Activated CD8-positive, alpha-beta memory T cell treated with anti-CD3 and anti-CD28 coated beads for 1 hour (primary cell): ENCODE measurements at places on chromosomes 2 and 18.

GRCh38 chr2:161063157-161063945 lies 96.9 kb upstream of the TANK start:
- peak; percentile 37 for DNase-seq

- no peak for DNase-seq
These were observed 56.3 kb downstream of the PAX3 start for GRCh38 chr2:222242532-222242931.

DNA sequence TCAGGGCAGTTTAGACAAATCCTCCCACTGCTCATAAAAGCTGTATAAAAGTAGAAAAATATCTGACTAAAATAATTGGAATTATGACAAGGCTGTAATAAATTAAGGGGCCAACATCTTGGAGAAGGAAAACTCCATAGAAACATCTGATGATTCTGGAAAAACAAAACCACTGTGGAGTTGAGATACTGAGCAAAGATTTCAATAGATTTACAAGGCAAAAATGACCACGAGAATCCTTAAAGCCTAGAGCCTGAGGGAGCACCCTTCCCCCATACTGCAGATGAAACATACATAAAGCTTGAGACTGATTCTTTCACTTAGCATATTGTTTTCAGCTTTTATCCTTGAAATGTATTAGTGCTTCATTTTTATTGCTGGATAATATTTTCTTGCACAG lies 286.4 kb upstream of the MMADHC start:
- no peak for DNase-seq

GRCh38 chr2:42848265-42848664 lies 55.9 kb upstream of the HAAO start:
- no peak for DNase-seq

DNA sequence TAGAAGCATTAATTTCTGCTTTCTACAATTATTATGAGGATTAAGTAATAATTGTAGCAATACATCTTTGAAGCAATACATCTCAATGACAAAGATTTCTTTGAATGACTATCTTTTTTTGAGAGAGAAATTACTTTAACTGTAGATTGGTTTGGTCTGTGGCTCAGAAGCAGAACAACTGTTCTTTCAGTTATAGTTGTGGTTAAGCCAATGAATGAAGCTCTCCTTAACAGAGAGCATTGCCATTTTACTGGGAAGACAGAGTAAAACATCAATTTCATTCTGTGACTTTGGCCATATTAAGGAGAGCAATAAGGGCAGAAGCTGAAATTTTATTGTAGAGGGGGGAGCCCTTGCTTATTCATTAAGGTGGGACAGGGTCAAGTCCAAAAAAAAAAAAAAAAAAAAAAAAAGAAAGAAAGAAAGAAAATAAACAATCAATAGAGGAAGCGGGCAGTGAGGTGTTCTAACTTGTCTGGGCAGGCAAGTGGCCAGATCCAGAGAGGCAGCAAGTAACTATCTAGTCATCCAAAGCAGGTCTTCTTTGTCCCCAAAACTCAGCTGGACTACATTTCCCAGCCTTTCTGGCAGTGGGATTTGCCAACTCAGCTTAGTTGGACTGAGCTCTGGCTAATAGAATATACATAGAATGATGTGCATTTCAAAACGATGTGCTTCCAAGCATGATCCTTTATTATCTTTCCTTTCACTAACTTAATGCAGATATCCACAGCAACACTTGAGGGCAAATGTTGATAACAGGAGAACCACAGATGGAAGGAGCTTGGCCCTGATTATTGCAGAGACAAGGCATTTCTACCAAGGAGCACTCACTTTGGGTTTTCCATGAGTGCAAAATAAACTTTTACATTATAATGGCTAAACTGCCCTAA lies 462.7 kb upstream of the CDH20 start:
- no peak for DNase-seq

GRCh38 chr2:201257381-201257955 lies 2.9 kb upstream of the CASP8 start:
- DNase-seq, result no peak

- no peak for DNase-seq
These were observed 180.9 kb downstream of the PDE1A start for GRCh38 chr2:182245963-182246362.

DNA sequence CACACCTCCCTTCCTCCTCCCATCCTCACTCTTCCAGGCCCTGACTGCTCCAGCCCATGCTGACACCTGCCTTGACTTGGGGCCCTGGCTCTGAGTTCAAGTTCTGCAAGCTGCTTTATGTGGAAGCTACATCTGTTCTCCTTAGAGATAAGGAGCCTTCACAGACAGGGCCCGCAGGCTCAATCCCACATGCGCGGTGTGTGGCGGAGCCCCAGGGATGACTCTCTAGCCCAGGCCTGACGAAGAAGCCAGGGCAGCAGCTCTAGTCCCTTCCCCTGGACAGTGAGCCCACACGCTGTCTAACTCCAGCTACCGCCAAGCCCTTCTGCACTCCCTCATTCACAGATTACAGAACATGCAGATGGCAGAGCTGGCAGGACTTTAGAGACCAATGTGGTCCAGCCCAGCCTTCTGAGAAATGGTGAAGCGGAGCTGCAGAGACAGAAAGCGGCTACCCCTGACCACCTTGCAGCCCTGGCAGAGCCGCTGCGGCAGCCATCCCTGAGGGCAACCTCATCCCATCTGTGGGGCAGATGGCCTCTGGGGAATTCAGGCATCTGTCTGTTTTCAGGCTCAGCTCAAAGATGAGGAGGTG lies 304.3 kb downstream of the CELF4 start:
- DNase-seq, result no peak

DNA sequence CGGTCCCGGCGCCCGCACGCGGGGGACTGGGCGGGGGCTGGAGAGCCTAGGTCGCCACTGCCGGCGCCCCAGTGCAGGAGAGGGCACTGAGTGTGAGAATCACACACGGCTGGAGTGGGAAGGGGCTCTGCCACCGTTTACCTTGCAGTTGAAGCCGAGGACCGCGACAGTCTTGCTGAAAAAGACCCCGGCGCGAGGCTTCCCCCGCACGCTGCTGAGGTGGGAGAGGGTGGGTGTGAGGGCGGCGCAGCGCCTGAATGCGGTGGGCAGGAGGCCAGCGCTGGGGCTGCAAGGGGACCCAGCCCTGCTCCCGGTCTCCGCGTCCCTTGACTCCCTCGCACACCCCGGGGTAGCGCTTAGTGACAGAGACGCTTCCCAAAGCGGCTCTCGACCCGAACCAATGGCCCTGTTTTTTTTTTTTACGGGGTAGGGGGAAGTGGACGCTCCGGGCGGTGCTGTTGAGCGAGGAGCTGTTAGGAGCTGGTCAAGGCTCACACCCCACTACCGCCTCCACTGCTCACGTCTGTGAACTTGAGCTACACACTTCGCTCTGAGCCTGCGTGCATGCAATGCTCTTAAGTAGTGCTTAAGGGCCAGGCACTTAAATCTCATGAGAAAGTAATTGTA lies 794 bp downstream of the NOTO start:
- no peak for DNase-seq

GRCh38 chr2:216970359-216970915 lies 110.6 kb upstream of the TNP1 start:
- DNase-seq, result no peak

DNA sequence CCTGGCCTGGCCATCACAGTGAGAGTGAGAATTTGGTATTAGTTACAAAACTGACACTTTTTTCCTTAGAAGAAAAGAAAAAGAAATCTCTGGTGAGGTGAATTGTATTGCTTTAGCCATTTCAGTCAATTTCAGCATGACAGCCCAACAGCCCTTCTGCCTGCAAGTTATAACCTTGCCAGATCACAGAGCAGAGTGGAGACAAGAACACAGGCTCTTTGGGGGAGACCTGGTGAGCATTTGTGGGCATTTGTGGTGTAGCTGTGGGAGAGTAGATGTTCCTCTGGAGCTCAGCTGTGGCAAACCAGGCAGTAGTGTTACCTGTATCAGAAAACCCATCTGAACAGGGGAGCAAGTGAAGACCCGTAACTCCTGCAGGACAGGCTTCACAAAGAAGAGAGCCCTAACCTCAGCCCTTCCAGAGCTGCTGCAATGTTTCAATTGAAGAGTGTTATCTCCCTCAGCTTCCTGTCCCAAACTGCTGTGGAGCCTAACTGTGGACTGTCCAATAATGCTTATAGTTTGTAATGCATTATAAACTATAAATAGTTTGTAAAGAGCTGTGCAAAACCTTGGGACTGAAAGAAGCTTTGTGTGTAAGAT lies 22.8 kb upstream of the DLX1 start:
- DNase-seq, result no peak

- DNase-seq, result no peak
These were observed 32.8 kb upstream of the GPR55 start for GRCh38 chr2:230957756-230958391.

- DNase-seq, result no peak
These were observed 229.8 kb upstream of the ACVR2A start for GRCh38 chr2:147614979-147615470.

DNA sequence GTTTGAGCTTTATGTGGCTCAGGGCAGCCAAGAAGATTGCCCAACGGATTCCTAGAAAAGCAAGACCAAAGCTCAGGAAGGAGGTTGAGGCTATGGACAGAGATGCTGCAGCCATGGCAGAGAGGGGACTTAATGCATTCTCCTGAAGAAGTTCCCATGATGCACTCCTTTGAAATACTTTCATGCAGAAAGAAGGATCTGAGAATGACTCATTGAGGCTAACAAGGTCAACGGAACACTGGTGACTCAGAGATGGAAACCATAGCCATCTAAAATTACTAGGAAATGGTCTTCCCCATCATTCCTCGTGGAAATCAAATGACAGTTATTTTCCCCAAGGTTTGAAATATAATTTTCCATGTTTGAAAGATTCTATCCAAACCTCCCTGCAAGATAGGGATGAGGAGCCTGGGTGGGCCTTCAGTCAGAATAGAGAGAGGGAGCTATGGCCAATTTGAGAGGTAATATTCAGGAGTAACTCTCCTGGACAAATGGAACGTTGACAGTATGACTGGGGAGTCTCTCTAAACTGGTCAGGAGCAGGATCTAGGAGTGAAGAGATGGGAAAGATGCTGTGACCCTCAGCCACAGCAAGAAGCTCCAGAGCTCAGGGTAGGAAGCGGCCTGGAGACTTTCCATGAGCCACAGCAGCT lies 63.0 kb downstream of the REEP1 start:
- no peak for DNase-seq

DNA sequence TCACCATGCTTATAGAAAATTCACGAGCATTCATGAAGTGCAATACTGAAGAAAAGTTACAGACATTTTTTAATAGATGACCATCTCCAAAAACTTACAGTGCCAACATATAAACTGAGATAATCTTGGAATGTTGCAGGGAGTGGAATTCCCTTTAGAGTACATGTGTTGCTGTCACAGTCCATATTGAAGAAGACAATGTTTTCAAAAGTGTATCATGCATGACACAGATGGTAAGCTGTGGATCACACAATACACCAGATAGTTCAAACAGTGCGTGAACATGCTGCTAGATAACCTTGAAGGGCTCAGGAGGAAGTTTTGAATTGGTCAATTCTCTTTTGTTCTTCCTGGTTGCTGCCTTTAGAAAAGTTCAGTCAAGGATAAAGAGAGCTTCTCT lies 1644.3 kb upstream of the NXPH2 start:
- DNase-seq, result no peak
